ENCODE measurements at places on chromosomes 6 and 20.

GRCh38 chr6:143621159-143621873, 56.4 kb upstream of the PHACTR2 start:
- no peak for DNase-seq

- DNase-seq = no peak
Observed at GRCh38 chr6:110999634-111000270, 17.9 kb downstream of the RPF2 start.

DNA sequence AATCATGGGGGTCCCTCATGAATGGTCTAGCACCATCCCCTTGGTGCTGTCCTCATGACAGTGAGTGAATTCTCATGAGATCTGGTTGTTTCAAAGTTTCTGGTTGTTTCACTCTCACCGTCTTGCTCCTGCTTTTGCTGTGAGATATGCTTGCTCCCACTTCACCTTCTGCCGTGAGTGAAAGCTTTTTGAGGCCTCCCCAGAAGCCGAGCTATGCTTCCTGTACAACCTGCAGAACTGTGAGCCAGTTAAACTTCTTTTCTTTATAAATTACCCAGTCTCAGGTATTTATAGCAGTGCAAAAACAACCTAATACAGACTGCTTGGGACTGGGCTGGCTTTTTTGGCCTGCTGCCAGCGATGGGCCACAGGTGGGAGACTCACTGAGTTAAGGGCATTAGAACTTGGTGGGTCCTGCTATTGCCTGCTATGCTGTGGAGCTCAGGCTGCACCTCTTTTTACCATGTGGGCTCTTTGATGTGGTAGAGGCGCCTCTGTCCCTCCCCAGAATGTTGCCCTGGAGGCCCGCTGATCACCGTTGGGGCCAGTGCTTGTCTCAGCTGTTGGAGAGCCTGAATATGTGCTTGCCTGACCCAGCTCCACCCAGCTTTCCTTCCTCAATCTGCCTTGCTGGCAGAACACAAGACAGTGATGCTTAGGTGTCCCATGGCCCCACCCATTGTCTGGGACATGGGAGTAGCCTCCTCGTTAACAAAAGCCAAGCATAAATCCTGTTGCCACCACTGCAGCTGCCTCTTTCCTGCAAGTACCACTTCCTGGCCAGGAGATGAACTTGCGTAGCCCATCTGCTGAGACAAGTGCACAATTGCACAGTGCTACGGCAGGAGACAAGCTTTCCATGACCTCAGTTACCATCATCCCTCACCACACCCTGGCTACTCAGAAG, 47.1 kb downstream of the IGF2R start:
- DNase-seq = no peak

- no peak for DNase-seq
Observed at GRCh38 chr20:62808211-62808865, 3.7 kb downstream of the OGFR start.

GRCh38 chr6:102815207-102815606, 1421.7 kb downstream of the GRIK2 start:
- no peak for DNase-seq

- DNase-seq = peak; percentile 44
Observed at GRCh38 chr20:9301129-9302090, 213.0 kb upstream of the LAMP5 start.

GRCh38 chr6:145883263-145883662, 68.7 kb upstream of the FBXO30 start:
- no peak for DNase-seq

DNA sequence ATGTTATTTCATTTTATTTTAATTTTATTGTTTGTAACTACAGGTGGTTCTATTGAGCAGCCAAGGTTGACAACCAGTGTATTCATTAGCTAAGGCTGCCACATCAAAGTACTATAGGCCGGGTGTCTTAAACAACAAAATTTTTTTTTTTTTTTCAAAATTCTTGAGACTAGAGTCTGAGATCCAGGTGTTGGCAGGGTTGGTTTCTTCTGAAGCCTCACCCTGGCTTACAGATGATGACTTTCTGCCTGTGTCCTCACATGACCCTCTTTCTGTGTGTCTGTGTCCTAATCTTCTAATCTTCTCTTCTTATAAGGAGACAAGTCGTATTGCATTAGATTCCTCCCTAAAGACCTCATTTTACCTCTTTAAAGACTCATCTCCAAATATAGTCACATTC, 208.4 kb downstream of the MANEA start:
- no peak for DNase-seq

GRCh38 chr6:150685860-150686259, 86.2 kb downstream of the PLEKHG1 start:
- no peak for DNase-seq

DNA sequence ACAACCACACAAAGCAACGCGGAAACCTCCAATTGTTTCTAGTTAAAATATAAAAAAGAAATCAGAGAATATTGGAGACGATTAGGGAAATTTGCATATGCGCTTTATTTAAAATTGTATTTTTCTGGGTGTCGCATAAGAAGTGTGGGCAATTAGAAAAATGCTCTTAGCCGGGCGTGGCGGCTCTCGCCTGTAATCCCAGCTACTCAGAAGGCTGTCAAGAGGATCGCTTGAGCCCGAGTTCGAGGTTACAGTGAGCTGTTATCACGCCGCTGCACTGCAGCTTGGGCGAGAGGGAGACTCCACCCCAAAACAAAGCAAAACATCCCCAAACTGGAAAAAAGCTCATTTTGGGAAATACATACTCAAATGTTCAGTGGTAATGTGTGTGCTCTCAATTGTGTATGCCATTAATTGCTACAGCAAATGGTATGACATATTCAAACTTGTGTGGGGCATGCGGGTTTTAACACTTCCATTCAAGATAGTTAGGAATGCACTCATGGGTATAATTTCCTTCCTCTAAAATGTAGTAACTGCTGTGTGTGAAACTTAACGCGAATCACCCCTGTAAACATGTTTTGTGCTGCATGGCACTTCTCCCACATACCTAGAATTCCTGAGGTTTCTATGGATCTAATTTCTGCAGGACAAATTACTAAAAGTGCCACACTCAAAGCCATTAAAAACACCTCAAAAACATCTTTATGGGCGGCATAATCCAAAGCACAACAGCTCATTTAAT, 54.7 kb upstream of the HFE start:
- no peak for DNase-seq

DNA sequence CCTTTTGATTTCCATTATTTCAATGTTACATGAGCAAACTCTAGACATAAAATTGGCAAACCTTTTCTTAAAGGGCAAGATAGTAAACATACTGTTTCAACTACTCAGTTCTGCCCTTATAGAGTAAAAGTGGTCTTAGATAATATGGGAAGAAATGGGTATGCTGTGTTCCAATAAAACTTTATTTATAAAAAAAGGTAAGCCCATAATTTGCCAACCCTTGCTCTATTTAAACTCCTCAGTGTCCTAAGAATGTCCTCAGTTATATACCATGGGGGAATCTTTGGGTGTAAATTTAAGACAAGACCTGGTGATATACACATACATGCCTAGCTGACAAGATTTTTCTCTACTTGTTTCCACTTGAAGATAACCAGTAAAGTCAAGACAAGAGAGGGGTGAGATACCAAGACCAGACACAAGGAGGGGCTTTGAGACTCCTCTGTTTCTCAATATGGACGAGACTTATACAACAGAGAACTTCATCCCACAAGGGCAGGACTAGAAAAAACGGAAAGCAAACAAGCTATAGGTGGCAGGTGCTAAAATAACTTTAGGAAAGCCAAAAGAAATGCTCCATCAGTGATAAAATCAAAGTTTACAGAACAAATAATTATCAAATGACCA, 10.5 kb downstream of the SNX3 start:
- no peak for DNase-seq

- DNase-seq = no peak
Observed at GRCh38 chr20:24185791-24186190, 197.2 kb upstream of the GGTLC1 start.

GRCh38 chr6:131063028-131063763, at the start of gene EPB41L2:
EPB41L2 (minus strand) TSS chr6:131063245; CDS start chr6:130956485, 106,760 bp downstream.
- peak; percentile 40 for DNase-seq

- no peak for DNase-seq
Observed at GRCh38 chr20:1061484-1062221, 56.7 kb upstream of the PSMF1 start.

DNA sequence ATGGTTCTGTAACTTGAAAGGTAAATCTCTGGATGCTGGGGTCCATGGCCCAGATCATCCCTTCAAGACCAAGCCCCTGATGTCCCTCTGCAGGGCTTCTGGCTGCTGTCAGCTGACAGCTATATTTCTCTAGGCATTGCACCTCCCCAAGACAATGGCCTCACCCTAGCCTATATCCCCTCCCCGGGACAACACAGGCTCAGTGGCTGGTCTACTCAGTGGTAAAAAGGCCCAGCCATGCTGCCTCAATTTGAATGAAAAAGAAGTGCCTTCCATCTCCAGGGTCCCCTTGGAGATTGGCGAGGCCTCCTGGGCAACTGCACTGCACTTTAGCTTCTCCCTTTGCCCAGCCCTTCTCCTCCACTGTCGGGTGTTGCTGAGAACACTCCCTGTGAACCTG, 602.8 kb downstream of the CDH26 start:
- no peak for DNase-seq

DNA sequence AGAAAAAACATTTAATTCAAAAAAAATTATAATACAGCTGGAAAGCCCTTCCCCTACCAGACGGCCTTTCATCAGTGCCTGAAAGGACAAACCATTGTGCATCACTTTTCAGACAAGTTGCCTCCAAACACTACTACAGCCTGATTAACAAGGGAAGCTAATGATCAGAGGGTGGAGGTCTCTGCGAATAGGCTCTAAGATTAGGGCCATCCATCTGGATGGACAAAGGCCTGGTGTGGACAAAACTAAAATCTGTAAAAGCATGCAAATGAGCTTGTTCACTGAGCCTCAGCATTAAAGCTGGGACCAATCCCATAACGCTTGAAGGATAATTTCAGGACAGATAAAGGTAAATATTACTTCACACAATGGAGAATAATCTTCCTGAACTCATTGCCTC, 228.7 kb upstream of the PLN start:
- DNase-seq = no peak

DNA sequence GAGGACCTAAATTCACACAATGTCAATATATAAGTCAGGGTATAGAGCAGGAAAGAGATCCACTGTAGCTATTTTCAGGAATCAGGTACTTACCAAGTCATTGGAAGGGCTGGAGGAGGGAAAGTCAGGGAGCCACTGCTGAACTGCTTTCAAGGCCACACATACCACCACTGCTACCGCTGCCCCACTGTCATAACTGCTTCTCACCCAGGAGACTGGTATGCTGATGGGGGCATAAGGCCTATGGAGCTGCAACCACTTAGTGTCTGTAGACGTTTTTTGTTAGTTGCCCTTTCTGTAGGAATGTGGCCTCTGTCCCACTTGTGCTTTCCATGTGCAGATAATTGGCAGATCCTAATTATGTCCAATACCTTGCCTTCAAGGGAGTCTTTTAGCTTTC, 5.4 kb downstream of the SMAP1 start:
- no peak for DNase-seq

DNA sequence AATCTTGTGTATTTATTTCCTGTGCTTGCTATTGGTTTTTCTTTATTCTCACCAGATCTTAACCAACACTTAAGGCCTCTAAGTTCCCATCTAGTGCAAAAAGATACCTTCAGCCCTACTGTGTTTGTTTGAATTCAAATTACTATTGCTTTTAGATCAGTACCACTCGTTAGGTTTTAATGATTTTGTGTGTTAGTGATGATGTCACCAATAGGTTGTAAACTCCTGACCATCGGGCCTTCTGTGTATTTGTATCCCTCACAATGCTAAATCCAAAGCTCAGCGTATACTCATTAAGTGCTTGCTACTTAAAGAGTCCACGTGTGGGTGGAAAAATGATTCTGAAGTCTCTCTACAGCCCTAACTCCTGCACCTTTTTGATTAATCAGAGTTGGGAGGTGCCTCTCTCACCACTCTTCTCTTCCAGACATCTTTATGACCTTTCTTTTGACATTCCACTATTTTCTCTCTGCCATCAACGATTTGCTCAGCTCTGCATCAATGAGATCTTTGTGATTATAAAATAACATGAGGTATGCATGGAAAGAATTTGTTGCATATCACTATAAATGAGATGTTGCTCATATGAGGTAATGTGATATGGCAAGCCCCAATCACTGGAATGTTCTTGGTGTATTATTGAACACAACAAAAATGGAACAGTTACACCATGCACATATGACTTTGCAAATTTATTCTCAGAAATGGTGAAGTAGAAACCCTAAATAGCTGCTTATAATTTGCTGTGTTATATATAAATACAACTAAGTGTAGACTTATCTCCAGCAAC, 55.1 kb upstream of the LAMA2 start:
- no peak for DNase-seq

DNA sequence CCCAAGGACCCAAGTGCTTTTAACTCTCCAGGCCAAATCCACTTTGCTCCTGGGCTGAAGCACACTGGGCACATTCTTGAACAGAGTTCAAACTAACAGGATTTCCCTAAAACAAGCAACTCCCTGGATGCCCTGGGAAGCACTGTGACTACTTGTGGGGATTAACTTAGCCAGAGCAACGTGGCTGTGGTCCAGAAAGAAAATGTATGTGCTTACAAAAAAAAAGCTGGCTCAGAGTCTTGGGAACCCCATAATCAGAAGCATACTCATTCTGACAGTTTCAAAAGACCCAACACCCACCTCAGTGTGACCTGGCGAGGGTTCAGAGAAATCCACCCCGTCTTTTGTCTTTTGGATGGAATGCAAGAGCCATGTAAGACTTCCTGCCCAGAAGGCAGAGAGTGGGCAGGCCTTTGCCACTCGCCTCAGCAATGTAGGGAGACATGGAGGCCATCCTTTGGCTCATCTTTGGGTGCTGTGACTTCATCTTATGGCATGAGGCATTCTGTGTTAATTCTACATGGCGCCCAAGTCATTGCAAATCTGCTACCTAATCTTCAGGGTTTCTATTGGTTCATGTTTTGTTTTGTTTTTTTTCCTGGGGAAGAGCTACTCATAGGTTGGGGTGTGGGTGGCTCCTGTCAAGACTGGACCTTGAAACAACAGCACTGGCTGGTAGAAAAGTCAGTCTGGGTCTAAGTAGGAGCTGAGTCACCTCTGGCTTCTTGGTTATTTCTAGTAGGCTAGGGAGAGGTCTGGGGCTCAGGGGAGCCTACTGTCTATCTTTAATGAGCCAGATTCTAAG, 248.6 kb upstream of the SUPT3H start:
- no peak for DNase-seq

DNA sequence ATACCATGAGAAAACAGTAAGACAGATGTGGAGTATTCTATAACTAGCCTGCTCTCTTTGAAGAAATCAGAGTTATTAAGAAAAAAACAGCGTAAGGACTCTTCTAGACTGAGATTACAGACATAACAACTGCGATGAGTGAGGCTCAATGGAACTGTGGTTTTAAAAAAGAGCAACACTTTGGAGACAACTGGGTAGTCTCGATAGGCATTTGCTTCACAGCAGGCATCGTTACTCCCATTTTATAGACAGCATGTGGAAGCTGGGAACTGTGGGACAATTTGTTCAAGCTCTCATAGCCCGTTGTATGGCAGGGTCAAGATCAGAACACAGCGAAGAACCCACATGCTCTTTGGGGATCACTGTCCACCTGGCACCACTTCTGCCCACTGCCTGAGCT, 4.6 kb downstream of the FKBP1A start:
- DNase-seq = no peak

- DNase-seq = peak; percentile 16
Observed at GRCh38 chr20:8250539-8251200, 118.6 kb downstream of the PLCB1 start.

All from NCI-H774 (cell line).